ENCODE measurements at places on chromosomes 7 and 10. TPM values are rescaled to one million over a fixed set of nuclear protein-coding genes. Genes with fewer than 3 reads are reported as not detected.

GRCh38 chr10:132443605-132443982 lies 46.6 kb downstream of the PWWP2B start:
- no peaks in the 10 kb centered on the region for H3K27me3 ChIP-seq
- H3K4me1 ChIP-seq: peaks cover 25% of the 10 kb centered on the region
- DNase-seq: peak; percentile 84
- H3K27ac ChIP-seq: no peak overlapping the region
- H3K36me3 ChIP-seq: no peaks in the 10 kb centered on the region

Gene PLAC9
- total RNA-seq: not detected

- no peak for DNase-seq
- H3K4me1 ChIP-seq: peaks cover 44% of the 10 kb centered on the region
- no peaks in the 10 kb centered on the region for H3K27me3 ChIP-seq
- no peak overlapping the region for H3K27ac ChIP-seq
- peaks cover 8% of the 10 kb centered on the region for H3K36me3 ChIP-seq
Measured at GRCh38 chr7:139732471-139733167, 45.2 kb downstream of the HIPK2 start.

DNA sequence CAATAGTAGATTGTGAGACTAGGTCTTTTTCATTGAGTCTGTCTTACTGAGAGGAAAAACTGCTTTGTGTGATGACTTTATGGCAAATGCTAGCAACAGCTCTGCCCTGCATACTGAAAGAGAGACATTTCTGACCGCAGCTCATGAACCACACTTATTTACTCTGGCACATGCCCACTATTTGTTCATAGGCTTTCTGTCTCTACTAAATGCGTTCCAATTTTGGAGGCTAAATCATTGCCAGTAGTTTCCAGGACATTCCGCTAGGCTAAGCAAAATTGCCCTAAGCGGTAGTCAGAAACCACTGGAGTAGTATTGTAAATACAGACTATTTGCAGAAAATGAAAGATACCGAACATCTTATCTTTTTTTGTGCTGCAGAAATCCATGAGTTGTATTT lies 55.6 kb upstream of the DLX6 start:
- no peaks in the 10 kb centered on the region for H3K36me3 ChIP-seq
- H3K27ac ChIP-seq: no peak overlapping the region
- DNase-seq: no peak
- peaks cover 14% of the 10 kb centered on the region for H3K27me3 ChIP-seq
- no peak overlapping the region for H3K4me3 ChIP-seq

DNA sequence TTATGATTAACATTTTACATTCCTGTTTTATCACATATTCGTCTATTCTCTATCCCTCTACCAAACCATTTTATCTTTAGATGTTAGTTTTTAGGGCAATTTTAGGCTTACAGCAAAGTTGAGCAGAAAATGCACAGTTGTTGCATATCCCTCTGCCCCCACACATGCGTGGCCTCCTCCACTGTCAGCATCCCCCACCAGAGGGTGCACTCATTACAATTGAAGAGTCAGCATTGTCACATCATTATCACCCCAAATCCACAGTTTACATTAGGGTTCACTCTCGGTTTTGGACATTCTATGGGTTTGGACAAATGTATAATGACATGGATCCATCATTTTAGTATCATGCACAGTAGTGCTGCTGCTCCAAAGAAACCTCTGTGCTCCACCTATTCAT lies 86.4 kb downstream of the WDR37 start:
- H3K27me3 ChIP-seq: peaks cover 8% of the 10 kb centered on the region
- H3K4me3 ChIP-seq: no peak overlapping the region
- no peak overlapping the region for H3K27ac ChIP-seq
- peak; percentile 31 for DNase-seq
- no peaks in the 10 kb centered on the region for H3K4me1 ChIP-seq

Gene GPRIN2
- total RNA-seq: not detected

GRCh38 chr7:108417144-108417543 lies 39.1 kb downstream of the NRCAM start:
- peaks cover 5% of the 10 kb centered on the region for H3K4me1 ChIP-seq
- DNase-seq: no peak
- H3K4me3 ChIP-seq: no peak overlapping the region
- no peak overlapping the region for H3K27ac ChIP-seq

GRCh38 chr10:44697116-44697515 lies 214.0 kb upstream of the TMEM72 start:
- H3K4me3 ChIP-seq: no peak overlapping the region
- no peaks in the 10 kb centered on the region for H3K36me3 ChIP-seq
- no peak overlapping the region for H3K27ac ChIP-seq
- no peaks in the 10 kb centered on the region for H3K4me1 ChIP-seq

DNA sequence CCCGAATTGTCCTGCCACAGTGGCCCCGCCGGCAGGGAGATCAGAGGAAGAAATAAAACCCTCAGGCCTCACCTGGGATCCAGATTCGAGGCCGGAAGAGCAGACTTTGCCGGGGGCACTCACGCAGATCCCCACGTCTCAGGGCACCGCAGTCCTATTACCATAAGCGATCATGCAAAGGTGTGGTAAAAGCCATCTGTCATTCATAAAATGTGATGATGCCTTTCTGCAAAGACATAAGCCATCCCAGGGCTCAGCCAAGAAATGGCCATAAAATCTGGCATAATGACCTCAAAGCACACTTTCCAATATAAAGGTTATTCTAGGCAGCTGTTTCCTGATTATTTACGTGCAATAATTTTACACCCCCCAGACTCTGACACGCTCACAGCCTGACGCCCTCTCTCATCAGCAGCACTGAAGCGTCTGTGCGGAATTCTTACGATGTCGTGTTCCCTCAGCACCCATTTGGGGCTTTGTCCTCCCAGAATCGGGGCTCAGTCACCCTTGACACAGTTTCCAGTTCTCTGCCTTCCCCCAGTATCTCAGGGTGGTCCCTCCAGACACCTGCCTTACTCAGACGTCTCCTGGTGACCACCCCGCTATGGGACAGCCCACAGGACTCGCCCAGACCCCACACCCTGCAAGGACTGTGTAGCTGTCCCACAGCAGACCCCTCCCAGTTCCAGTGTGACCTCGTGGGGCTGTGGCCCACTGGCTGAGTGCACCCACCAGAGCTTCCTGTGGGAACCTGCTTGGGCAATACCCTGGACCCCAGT lies 74.3 kb upstream of the FAM20C start:
- peaks cover 3% of the 10 kb centered on the region for H3K36me3 ChIP-seq
- peaks cover 30% of the 10 kb centered on the region for H3K27me3 ChIP-seq
- H3K4me1 ChIP-seq: no peaks in the 10 kb centered on the region
- H3K4me3 ChIP-seq: no peak overlapping the region

Measured in activated CD4-positive, alpha-beta memory T cell treated with anti-CD3 and anti-CD28 coated beads for 36 hours (primary cell).